ENCODE measurements at places on chromosomes 12 and 14.

DNA sequence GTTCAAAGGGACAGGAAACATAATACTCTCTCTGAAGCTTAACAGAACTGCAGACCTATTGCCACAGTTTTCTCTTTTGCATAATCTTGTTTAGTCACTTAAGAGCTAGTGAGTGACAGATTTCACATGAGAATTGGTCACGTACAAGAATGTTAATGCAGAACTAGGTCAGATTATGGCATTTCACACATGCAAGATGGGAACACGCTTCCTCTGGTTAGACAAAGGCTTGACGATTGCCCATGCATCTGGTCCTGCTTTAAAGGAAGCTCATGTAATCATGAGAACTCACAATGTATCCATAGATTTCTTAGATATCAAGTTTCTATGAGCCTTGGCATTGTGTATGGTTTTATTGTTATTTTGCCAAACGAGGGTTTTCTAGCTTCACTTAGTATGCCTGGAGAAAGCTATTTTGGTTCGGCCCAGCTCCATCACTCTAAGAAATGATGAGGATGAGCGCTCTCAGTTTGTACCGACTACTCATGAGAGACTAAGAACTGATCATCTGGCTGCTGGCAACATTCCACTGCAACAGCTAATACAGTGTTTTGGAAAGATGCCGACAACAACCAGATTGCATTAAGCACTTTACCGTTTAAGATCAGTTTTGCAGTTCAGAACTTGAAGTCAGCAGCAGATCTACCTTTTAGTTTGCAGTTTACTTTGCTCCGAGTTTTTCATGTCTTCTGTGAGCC lies 380.0 kb downstream of the DIO2 start:
- DNase-seq: no peak

DNA sequence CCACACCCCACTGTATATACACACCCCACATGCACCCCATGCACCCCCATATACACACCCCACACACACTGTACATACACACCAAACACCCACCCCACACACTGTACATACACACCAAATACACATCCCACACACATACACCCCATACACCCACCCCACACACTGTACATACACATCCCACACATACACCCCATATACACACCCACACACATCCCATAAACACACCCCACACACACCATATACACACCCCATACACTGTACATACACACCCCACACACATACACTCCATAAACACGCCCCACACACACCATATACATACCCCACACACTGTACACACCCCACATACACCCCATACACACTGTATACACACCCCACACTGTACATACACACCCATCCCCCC lies 82.3 kb downstream of the NOC4L start:
- no peak for DNase-seq

GRCh38 chr12:127273626-127274025 lies 993.3 kb upstream of the TMEM132C start:
- DNase-seq: no peak

- no peak for DNase-seq
Measured at GRCh38 chr12:100329800-100330199, 27.1 kb upstream of the SLC17A8 start.

All from stimulated activated CD8-positive, alpha-beta memory T cell treated with anti-CD3 and anti-CD28 coated beads, Interleukin-4, amount 100 ng/mL, for 4 hours (primary cell).